ENCODE measurements at places on chromosomes 4 and X. TPM values are rescaled to one million over a fixed set of nuclear protein-coding genes. Genes with fewer than 3 reads are reported as not detected.

RASGEF1B gene
- 24.7 TPM for total RNA-seq

TMSB15A gene
- total RNA-seq: not detected

CDS1 gene
- 40.2 TPM for total RNA-seq

ATP1B4 gene
- total RNA-seq: not detected

Measured in mucosa of gallbladder (tissue), 1 donor.